ENCODE measurements at places on chromosomes 5 and 9.

GRCh38 chr5:90338712-90339372 lies 70.7 kb downstream of the CETN3 start:
- no peak for DNase-seq

GRCh38 chr5:91119217-91119616 lies 263.9 kb downstream of the ARRDC3 start:
- DNase-seq = no peak

- DNase-seq = no peak
These were observed 18.8 kb downstream of the ZBTB5 start for GRCh38 chr9:37446401-37446800.

DNA sequence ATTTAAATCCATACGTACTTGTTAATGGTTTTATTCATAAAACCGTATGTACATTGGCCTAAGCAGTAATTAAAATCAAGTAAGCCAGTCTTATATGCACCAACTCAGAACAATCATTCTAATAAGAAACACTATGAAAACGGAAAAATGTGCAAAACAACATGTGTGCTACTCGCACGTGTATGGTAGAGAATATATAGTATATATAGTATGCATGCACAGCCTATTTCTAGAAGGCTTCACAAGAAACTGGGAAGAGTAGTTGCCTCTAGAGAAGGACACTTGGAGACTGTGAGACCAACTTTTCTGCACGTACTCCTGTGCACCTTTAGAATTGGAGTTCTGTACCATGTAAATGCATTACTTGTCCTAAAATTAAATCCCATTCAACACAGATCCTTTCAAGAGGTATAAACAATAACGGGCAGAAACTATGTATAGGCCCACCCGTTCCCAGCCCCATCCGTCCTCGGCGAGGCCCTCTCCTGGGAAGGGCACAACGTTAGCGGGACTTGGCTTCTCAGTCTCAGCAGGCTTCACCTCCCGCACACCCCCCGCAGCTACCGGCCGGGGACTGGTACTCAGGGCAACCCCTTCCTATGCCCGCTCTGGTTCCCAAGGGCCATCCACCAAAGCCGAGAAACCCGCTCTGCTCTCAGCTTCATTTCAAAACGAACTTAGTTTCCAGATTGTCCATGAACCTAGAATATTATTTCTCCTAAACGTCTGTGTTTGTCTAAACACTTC lies 2.0 kb downstream of the CDC14B start:
- no peak for DNase-seq

- DNase-seq = no peak
These were observed 37.1 kb upstream of the KCNMB1 start for GRCh38 chr5:170426149-170426767.

DNA sequence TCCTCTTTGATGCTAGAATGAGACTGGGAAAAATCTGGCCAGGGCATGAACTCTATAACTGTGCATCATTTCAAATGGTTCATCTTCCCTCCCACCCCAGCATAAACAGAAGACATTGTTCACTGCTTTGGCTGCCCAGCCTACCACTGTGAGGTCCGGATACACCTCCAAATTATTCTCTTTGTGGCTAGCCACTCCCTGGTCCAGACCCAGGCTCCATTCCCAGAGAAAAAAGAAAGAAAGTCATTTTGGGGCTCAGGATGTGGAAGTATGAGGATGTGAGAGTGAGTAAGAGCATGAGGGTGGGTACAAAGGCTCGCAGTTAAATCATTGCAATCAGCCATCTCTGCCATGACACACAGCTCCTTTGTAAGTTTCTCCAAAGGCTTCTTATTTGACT lies 559.2 kb downstream of the PSAT1 start:
- DNase-seq = no peak

DNA sequence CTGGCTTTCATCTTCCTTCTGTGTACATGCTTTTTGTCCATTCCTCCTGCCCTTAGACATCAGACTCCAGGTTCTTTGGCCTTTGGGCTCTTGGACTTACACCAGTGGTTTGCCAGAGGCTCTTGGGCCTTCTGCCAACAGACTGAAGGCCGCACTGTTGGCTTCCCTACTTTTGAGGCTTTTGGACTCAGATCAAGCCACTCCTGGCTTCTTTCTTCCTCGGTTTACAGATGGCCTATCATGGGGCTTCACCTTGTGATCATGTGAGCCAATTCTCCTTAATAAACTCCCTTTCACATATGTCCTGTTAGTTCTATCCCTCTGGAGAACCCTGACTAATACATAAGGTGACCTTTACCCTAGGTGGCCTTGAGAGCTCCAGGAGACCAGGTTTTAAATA lies 189.1 kb upstream of the CCNG1 start:
- no peak for DNase-seq

DNA sequence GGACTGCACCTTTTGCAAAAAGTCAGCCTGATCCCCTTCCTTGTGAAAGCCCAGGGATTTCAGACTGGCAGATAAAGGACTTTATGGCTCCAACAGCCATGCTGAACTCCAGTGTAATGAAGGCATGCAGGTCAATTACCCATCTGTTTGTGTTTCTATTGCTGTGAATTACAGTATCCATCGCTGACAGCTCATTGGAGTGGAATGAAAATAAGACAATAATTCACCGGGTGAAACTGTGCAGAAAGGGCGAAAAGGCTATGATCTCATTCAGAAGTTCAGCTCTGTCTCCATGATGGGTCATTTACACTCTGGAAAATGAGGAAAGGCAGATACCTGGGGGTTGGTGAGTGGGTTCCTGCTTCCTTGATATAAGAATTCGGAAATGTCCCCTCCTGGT lies 148.0 kb downstream of the BRINP1 start:
- DNase-seq = no peak

DNA sequence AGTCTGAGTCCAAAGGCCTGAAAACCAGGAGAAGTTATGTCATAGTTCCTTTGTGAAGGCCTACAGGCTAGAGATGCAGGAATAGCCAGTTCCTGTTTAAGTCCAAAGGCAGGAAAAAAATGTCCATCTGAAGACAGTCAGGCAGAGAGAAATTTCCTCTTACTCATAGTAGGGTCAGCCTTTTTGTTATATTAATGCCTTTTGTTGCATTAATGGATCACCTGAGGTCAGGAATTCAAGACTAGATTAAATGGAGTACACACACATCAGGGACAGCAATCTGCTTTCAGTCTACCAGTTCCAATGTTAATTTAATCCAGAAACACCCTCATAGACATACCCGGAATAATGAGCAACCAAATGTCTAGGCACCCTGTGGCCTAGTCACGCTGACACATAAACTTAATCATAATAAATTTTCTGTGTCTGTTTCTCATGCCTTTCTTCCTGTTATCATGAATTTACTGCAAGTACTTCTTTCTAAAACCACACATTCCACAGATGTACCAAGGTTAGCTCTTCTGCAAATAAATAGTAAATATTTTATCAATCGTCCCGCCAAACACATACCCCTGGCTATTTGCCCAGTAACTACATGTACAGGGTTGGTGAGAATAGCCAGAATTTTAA lies 703.9 kb downstream of the EFNA5 start:
- DNase-seq = no peak

GRCh38 chr9:120865176-120865575 lies 11.8 kb downstream of the PHF19 start:
- no peak for DNase-seq

- peak; percentile 45 for DNase-seq
These were observed 153.8 kb downstream of the AUH start for GRCh38 chr9:91207729-91208418.

All from CD4-positive, alpha-beta T cell treated with Interleukin-4 for 4 hours (primary cell).